ENCODE measurements at places on chromosomes 12 and 14.

- DNase-seq: no peak
These were observed 2.6 kb downstream of the NT5DC3 start for GRCh38 chr12:103838254-103838914.

DNA sequence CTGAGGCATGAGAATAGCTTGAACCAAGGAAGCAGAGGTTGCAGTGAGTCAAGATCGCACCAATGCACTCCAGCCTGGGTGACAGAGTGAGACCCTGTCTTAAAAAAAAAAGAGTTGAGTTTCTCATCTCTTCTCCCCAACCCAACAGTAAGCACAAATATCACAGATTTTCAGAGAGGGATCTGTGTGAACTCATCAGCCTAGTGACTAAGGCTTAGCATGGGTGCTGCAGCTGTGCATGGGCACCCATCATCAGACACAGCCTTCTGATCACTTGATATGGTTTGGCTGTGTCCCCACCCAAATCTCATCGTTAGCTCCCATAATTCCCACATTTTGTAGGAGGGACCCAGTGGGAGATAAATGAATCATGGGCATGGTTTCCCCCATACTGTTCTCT lies 298.9 kb downstream of the PCNX1 start:
- no peak for DNase-seq

GRCh38 chr12:93380480-93381121 lies 2.9 kb downstream of the NUDT4 start:
- DNase-seq: no peak

- no peak for DNase-seq
These were observed 237.2 kb downstream of the FBXL14 start for GRCh38 chr12:1357171-1357570.

GRCh38 chr12:43912859-43913258 lies 77.0 kb downstream of the TMEM117 start:
- no peak for DNase-seq
